ENCODE measurements at places on chromosomes 5 and 9.

GRCh38 chr9:80646211-80646610 is 1043.1 kb downstream of the TLE1 start:
- no peak for DNase-seq

- no peak for DNase-seq
These were observed 14.6 kb downstream of the ZNF618 start for GRCh38 chr9:113890704-113891103.

DNA sequence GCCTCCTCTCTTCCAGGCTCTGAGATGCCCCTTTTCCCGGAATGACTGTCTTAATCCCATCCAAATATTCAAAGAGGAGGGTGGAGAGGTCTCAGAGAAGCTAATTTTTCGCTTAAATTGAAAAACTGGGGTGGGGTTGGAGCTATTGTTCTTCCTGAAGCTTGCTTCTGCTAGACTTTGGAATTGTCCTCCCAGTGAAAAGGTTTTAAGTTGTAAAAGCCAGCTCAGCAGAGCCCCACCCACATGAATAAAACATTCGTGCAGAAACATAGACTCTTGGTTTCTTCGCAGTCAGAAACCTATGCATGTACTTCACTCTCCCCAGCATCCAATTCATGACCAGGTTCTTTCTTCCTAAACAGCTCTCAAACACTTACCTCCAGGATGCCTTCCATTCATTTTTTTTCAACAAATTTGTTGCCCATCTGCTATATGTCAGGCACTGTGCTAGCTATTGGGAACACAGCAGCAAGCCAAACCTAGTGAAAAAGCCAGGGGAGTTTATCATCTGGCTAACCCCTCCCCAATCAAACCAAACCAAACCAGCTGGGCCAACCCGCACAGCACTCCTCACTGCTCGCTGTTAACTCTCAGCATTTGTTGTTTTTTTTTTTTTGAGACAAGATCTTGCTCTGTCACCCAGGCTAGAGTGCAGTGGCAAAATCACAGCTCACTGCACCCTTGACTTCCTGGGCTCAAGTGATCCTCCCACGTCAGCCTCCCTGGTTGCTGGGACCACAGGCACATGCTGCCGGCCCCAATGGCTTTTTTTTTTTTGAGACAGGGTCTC is 37.9 kb upstream of the OCLN start:
- no peak for DNase-seq

DNA sequence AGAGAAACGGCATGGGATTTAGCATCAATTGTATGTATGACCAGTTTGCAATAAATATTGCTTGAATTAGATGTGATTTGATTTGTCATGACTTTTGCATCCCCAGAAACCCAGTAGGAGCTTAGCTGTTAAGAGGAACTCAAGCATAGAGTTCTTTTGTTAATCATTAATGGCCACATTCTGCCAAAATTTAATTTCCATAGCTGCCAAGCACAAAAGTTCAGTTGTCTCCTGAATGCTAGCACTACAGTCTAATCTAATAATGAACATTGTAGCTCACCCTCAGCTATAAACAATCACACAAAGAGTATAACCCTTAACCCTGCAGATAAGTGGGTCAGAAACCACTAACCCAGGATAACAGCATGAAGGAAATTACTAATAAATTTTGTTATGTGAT is 169.8 kb upstream of the GRAMD2B start:
- DNase-seq = no peak

GRCh38 chr5:71528206-71528605 is 58.9 kb upstream of the MCCC2 start:
- DNase-seq = no peak

DNA sequence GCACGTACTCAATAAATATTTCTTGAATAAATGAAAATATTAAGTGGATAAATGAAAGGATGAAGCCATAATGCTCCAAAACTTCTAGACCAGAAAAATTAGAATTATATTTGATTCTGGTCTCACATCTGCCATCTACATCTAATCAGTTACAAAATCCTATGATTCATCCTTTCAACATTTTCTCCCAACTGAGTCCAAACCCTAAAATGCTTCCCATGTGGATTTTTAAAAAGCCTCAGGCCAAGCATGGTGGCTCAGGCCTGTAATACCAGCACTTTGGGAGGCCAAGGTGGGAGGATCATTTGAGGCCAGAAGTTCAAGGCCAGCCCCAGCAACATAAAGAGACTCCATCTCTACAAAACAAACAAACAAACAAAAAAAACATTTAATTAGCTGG is 31.6 kb upstream of the FST start:
- DNase-seq = no peak

DNA sequence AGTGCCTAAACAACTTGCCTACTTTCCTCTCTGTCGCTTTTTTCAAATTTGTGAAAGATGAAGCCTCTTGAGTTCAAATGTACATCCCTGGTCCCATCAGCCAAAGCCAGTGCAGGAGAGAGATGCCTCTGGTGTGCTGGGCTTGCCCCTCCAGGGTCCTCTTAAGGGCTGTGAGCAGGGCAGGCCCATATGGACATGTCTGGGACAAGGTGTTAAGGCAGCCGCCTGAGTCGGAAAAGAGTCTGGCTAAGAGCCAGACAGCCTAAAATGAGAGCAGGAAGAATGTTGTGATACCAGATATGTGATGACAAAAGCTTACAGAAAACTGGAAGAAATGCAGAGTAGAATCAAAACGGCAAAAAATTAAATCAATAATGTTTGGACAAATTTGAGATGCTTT is 72.5 kb downstream of the APTX start:
- no peak for DNase-seq

DNA sequence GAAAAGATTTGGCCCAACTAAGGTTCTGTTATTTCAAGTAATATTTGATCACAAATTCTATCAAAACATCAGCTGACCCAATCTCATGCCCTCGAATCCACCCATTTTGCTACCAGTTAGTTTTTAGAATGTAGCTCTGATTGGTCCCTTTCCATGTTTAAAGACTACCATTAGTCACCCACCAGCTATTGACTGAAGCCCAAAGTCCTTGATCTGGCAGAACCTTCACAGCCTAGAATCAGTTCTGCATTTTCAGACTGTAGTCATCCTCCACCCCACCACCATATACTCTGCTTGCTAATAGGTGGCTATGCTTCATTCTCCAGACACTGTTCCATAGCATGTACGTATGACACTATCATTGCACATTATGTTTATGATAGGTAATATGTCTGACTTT is 182.2 kb upstream of the TARS1 start:
- no peak for DNase-seq

GRCh38 chr5:146825033-146825432 is 53.5 kb downstream of the PPP2R2B start:
- no peak for DNase-seq

DNA sequence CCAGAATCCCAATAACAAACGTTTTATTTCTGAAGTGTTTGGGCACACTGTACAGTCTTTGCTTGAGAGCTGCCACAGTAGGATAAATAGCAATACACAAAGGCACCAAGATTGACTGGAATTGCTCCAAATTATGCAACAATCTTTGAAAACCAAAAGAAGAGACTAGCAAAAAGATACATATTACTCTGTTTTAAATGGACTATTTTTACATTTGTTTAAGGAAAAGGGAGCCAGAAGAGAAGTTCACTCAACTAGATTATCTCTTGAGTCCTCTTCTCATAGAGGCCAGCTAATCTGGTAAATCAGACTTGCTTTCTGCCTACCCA is 385.0 kb upstream of the SLC30A5 start:
- DNase-seq = no peak

DNA sequence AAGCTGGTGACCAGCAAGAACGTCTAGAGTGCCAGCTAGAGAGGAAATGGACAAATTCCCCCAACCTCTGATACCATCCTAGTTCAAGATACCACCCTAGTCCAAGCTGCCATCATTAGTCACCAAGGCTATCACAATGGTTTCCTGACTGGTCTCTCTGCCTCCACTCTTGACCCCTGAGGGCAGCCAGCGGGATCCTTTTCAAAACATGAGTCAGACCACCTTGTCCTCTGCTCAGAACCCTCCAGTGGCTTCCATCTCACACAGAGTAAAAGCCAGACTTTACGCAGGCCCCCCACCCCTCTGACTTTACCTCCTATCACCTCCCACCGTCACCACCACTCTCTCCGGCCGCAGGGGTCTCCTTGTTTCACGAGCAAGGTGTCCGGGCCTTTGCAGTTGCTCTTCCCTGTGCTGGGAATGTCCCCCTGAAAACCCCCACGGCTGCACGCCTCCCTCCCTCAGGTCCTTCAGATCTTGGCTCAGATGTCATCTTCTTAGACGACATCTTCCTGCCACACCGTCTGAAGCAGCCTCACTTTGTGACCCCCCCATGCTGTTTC is 42.2 kb upstream of the FBXW11 start:
- no peak for DNase-seq

GRCh38 chr5:142904416-142904815 is 134.2 kb downstream of the ARHGAP26 start:
- no peak for DNase-seq

DNA sequence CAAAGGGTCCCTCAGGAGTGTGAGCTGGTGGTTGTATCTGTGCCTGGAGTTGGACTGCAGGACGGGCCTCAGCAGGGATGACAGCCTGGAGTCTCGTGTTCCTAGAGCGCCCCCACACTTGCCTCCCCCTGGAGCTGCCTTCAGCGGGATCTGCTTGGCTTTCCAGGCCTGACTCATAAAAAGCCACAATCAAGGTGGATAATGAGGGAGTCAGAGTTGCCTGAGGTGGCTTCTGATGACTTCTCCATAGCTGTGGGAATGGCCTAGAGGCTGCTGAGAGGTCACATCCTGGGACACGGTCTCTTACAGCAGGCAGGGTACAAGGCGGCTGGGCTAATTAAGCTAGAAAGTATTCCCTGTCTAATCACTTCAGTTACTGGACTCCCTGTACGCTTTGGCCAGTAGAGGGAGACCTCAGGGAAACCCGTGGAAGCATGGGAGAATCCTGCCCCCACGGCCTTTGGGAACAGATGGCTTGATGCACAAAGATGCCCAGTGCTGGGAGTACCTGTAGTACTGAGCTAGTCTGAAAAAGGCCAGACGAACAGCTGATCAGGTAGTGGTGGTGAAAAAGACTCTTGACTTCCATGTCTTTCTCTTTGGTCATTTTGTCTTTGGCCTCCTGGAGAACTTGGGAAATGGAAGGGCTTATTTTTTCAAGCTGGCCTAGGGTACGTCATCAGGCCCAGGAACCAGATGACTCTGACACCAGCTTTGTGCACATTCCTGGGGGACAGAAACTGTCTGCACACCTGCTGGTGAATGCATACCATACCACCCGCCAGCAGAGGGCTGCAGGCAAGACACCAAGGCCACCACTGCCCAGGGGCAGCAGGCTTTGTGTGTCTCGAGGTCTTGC is 16.1 kb upstream of the FRRS1L start:
- no peak for DNase-seq

- DNase-seq = no peak
These were observed 381.5 kb upstream of the MPDZ start for GRCh38 chr9:13661014-13661413.

GRCh38 chr5:129124608-129125007 is 30.1 kb downstream of the ISOC1 start:
- no peak for DNase-seq

- peak; percentile 3 for DNase-seq
These were observed 422.9 kb downstream of the EBF1 start for GRCh38 chr5:158676642-158677469.

GRCh38 chr9:112348257-112349007 is 15.0 kb upstream of the PTBP3 start:
- DNase-seq = peak; percentile 67

DNA sequence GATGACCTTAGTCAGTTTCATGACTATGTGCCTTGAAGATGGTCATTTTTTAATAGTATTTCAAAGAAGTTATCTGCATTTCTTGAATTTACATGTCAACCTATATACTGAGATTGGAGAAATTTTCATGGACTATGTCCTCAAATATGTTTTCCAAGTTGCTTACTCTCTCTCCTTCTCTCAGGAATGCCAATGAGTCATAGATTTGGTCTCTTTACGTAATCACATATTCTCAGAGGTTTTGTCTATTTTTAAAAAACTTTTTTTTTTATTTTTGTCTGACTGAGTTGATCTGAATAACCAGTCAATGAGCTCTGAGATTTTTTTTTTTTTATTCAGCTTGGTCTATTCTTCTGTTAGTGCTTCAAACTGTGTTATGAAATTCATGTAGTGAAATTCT is 374.7 kb upstream of the GRIN3A start:
- DNase-seq = no peak

DNA sequence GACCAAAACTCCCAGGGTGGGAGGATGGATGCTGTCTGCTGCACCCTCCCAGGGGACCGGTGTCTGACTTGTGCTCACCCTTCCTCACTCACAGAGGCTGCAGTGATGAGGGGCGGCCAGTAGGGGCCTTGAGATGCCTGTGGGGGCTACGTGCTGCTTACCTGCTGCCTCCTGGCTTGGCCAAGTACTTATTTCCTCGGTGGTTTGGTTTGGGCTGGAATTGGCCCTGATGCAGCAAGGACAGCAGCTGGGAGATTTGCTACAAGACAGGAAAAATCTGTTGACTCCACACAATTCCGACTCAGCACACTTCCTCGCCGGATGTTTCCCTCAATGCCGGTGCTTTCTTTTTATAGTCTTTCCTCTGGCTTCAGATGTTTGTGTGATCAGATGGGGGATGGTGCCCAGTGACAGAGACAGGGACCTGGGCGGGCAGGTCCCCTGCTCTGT is 6.6 kb downstream of the PCDH12 start:
- DNase-seq = no peak

- DNase-seq = no peak
These were observed 18.0 kb downstream of the BARHL1 start for GRCh38 chr9:132600326-132600984.

GRCh38 chr5:157747766-157748700 is 4.5 kb downstream of the LSM11 start:
- no peak for DNase-seq

DNA sequence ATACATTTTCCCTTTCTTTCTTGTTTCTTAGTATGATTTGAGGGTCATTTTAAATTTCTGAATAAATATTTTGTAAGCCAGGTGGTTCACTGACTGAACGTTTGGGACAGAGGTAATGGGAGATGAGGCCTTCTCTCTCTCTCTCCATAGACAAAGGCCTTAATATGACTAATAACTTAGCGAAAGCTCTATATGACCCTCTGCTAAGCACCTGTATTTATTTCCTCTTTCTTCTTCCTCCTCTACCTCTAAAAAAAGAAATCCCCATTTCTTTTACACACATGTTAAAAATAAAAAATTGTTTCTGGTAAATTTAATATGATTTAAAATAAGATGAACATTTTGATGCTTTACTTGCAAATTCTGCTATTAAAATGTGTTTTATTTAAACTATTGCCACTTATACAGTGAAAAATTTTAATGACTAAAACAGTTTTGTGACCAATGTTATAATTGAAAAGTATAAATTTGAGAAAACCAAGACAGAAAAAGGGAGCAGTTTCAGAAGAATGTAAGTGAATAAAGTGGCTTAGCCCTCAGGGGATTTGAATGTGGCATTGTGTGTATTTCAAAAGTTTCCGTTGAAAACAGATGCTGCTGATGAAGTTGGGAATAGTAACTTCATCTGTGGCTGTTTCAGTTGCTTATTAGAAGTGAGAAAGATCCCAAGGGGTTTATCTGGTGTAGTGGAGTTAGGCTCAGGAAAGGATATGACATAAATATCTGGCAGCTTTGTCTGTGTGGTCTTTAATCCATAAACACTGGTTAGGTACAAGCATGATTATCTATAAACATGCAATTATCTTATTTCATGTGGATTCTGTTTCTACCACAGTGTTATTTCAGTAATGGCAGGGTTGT is 128.6 kb upstream of the GRHPR start:
- DNase-seq = no peak

GRCh38 chr9:128136816-128137793 is 9.6 kb upstream of the PTGES2 start:
- DNase-seq = no peak

- DNase-seq = no peak
These were observed 41.6 kb upstream of the SHOC1 start for GRCh38 chr9:111836311-111836710.

- no peak for DNase-seq
These were observed 88.8 kb downstream of the SECISBP2 start for GRCh38 chr9:89407070-89407469.
